ENCODE measurements at places on chromosomes 5 and 9.

DNA sequence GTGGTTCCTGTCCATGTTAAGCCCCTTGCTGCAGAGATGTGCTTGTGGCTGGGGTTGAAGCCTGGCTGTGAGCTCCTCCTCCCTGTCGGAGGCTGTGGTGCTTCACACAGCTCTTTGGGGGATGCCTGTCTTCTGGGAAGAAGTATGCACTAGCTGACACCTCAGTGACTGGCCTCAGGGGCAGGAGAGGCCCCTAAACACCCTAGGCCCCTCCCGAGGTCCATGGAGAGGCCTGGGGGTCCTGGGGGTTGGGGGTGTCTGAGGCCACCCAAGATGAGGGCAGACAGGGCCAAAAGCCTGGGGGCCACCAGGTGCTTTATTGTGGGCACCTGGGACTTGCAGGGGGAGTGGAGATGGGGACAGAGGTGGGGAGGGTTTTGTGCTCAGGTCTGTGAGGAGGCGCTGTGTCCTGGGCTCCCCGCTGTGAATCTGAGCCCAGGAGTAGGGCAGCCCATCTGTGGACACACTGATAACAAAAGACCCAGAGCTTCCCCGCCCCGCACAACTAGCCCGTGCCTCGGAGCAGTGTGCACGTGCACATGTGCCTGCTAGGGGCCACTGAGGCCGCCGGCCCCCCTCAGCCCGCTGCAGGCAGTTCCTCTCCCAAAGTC lies 92.0 kb downstream of the PHF2 start:
- no peak for DNase-seq

GRCh38 chr5:181170237-181170825 lies 22.9 kb downstream of the OR2V2 start:
- no peak for DNase-seq

DNA sequence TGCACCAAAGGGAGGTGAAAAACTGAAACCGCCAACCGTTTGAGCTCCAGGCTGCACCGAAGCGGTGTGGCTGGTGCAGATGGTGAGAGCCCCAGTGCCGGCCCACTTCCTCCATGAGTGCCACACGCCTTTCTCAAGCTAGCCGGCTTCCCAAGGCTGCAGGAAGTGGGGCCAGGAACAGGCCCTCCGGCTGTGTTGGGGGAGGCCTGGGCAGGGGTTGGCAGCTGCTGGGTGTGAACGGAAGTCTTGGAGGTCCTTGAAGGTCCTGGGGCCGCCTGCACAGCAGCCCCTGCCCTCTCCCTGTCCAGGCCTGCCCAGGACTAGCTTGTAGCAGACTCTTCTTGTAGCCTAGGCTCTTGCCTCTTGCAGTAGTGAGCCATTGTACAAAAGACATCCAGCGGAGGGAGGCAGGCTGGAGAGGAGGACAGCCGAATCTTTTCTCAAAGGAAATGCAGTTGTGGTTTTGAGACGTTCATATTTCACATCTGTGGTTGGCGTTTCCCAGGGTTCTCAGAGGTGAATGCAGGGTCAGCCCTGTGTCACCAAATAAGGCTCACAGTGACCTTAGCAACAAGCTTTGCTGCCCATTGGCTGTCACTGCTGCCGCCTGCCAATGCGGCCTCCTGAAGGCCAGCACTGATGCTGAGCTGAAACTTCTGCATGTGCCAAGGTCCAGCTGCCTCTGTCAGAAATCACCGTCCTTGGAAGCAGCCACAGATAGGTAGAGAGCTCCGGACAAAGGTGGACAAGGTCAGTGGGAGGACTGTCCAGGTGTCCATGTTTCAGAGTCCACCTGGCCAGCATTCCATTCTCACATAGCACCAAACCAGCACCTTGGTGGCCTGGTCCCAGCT lies 23.9 kb downstream of the IRF1 start:
- DNase-seq = peak; percentile 83

- DNase-seq = no peak
These were observed 140.4 kb downstream of the ATPSCKMT start for GRCh38 chr5:10109299-10109698.

GRCh38 chr9:87465816-87466215 lies 31.9 kb upstream of the DAPK1 start:
- DNase-seq = no peak

GRCh38 chr9:91408475-91408874 lies 15.2 kb downstream of the NFIL3 start:
- DNase-seq = no peak

- DNase-seq = no peak
These were observed 281.0 kb downstream of the RASEF start for GRCh38 chr9:82781921-82782392.

GRCh38 chr5:69504036-69504435 lies 11.4 kb downstream of the OCLN start:
- no peak for DNase-seq

DNA sequence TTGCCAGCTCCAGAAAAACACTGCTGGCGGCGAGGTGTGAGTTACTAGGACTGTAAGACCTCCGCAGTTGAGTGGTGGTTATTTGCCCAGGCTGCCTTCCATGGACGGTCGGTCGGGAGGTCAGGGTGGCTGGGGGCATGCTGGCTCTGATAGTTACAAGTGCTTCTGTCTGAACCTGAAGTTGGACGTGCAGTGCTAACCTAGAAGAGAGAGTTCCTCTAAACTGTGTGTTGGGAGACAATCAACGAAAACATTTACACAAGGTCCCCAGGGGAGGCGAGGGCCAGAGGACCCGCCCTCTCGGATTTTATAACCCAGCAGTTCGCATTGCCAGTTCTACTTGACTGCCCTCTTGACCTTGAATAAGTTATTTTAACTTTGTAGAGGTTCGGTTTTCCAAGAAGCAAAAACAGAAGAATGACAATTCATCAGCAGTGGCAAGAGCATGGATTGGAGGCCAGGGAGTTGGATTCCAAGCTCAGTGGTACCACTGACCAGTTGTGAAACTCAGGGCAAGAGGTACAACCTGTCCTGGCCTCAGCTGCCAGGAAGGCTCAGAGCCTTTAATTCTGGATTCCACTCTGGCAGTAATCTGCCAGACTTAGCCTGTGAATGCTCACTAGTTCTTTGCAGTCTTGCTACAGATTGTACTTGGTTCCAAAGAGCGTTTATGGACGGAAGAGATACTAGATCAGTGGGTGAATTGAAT lies 28.7 kb upstream of the PDE8B start:
- DNase-seq = no peak

DNA sequence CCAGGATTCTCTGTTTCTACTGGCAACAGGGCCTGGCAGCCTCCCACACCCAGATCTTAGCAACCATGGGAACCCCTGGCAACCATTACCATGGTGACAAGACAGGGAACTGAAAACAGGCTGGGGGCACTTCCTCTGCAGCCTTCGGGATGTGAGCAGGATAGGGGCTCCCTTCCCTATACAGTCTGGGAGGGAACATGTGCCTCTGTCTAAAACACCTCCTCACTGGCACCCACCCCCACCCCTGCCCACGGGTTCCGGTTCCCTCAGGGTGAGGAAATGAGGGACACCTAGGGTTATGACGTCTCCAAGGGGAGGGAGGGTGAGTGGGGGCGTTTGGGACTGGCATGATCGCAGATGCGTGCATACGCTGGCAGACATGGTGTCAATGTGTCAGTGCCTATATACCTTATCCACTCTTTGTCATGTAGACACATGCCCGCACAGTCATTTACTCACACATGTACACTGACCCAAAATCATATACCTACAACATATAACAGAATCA lies 3.0 kb upstream of the DNAJB5 start:
- DNase-seq = peak; percentile 58

- no peak for DNase-seq
These were observed 941.0 kb downstream of the DNAH5 start for GRCh38 chr5:13003457-13003856.

GRCh38 chr9:97969014-97969413 lies 14.1 kb upstream of the ANP32B start:
- no peak for DNase-seq

- DNase-seq = no peak
These were observed 743.9 kb downstream of the NR2F1-AS1 start for GRCh38 chr5:92836855-92837755.

GRCh38 chr9:78239506-78239905 lies 3.6 kb downstream of the CEP78 start:
- no peak for DNase-seq

GRCh38 chr5:72149742-72150141 lies 42.5 kb downstream of the MAP1B start:
- no peak for DNase-seq

DNA sequence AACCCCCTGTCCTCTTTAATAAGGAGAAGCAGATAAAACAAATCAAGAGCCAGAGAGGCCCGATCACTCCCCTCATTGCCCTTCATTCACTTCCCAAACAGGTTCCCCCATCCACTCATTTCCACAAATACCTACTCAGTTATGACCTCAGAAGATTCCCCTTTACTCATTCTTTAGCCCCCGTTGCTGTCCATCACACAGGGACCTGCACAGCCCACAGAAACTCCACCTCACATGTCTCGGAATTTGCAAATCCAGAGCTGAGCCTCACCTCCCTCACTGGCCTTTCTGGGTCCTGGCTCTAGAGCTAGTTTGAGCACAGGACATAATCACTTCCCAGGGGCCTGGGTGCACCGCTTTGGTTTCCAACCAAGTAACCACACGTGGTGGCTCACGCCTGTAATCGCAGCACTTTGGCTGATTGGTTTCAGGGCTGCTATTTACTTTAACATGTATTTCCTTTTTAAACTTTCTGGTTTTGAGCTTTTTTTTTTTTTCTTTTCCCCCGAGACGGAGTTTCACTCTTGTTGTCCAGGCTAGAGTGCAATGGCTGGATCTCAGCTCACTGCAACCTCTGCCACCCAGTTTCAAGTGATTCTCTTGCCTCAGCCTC lies 17.8 kb downstream of the ATP6V0E1 start:
- DNase-seq = no peak

DNA sequence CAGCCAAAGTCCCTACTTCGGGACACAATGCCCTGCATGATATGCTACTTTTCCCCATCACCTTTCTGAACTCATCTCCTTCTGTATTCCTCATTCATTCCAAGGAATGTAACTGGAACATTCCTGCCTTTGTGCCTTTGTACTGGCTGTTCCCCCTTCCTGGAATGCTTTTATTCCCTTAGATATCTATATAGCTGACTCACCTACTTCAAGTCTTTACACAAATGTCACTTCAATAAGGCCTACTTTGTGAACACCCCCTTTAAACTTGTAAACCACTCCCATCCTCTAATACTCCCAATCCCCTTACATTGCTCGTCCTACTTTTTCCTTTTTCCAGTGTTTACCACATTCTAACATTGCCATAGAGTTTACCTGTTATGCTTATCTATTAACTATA lies 2.4 kb downstream of the NOL6 start:
- DNase-seq = no peak

DNA sequence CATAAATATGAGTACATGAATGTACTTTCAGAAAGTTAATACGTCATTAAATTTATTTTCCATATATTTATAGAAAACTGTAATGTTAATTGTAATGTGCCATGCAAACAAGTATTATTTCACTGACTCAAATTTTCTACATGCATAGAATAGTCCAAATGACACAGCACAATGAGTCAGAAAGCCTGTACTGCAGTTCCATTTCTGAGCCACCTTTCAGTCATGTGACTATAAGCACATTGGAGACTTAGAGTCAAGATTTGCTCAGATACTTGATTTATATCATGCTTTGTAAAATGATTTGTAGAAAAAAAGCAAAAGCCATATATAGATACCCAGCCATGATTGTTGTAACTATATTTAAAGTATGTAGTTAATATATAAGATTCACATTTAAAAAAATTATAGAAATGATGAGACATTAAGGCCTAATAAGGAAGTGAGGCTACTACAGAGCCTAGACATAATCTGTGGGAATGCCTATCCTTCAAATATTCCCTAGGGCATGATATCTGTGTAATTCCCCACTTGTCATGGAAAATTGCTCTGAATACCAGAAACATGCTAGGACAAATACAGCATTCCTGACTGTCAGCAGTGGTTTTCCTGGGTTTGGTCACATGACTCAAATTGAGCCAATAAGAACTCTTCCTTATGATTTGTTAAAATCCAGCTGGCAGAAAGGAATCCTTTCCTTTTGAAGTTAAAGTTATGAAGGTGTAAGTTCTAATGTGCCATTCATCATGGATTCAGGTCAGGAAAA lies 50.0 kb downstream of the PTPRD start:
- DNase-seq = no peak

- DNase-seq = no peak
These were observed 551.1 kb downstream of the PSAT1 start for GRCh38 chr9:78848061-78848460.

DNA sequence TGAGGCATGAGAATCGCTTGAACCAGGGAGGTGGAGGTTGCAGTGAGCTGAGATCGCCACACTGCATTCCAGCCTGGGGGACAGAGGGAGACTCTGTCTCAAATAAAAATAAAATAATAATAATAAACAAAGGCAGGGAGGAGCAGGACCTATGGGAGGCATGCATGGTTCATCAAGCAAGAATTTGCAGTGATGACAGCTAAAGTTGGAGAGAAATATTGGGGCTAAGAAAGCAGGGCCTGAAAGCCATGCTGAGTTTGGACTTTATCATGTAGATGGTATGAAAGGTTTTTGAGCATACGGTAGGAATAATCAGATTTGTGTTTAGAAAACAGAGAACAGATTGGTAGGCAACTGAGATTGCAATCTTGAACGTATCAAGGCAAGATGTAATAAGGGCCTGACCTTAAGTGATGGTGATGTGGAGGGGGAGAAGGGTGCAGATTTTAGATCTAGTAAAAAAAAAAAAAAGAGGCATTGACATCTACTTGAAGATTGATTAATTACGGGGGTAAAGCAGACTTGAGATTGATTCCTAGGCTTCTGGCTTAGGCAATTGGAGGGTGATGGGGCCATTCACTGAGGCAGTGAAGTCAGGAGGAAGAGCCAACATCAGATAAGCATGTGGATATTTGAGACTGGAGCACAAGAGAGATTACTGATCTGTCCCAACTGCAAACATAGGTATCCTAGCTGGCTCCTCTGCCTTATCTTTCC lies 50.7 kb downstream of the CFAP95 start:
- DNase-seq = no peak

All from lower lobe of right lung (tissue), 2 donors.